Transverse colon (tissue), 4 donors: ENCODE measurements at places on chromosomes 4 and X. TPM values are rescaled to one million over a fixed set of nuclear protein-coding genes. Genes with fewer than 3 reads are reported as not detected.

GRCh38 chrX:72621625-72622485 lies 49.2 kb upstream of the HDAC8 start:
- no peaks in the 10 kb centered on the region for H3K27me3 ChIP-seq
- no peaks in the 10 kb centered on the region for H3K36me3 ChIP-seq
- no peak overlapping the region for H3K27ac ChIP-seq
- H3K4me1 ChIP-seq: no peaks in the 10 kb centered on the region

- no peak overlapping the region for H3K27ac ChIP-seq
- H3K4me1 ChIP-seq: no peaks in the 10 kb centered on the region
- H3K4me3 ChIP-seq: no peak overlapping the region
- no peaks in the 10 kb centered on the region for H3K27me3 ChIP-seq
- DNase-seq: no peak
These were observed 1138.8 kb downstream of the ARAP2 start for GRCh38 chr4:35105486-35105885.

JAKMIP1 gene
- 1.7 TPM for total RNA-seq

CCSER1 gene
- total RNA-seq: 36.2 TPM

- no peaks in the 10 kb centered on the region for H3K36me3 ChIP-seq
- no peak for DNase-seq
- no peak overlapping the region for H3K27ac ChIP-seq
- H3K4me1 ChIP-seq: no peaks in the 10 kb centered on the region
These were observed 1273.0 kb downstream of the RAPGEF2 start for GRCh38 chr4:160375772-160376452.

GRCh38 chr4:110988722-110989121 lies 365.8 kb upstream of the PITX2 start:
- no peaks in the 10 kb centered on the region for H3K4me1 ChIP-seq
- no peak for DNase-seq
- H3K4me3 ChIP-seq: no peak overlapping the region
- no peaks in the 10 kb centered on the region for H3K27me3 ChIP-seq

CYBB gene
- 21.7 TPM for total RNA-seq

GRCh38 chr4:30726090-30726675 lies 6.0 kb downstream of the PCDH7 start:
- H3K4me3 ChIP-seq: no peak overlapping the region
- no peaks in the 10 kb centered on the region for H3K36me3 ChIP-seq
- peaks cover 31% of the 10 kb centered on the region for H3K27me3 ChIP-seq
- no peak overlapping the region for H3K27ac ChIP-seq

GRCh38 chrX:133921764-133922389 lies 63.5 kb downstream of the GPC3 start:
- peak; percentile 67 for DNase-seq
- no peaks in the 10 kb centered on the region for H3K36me3 ChIP-seq
- H3K4me1 ChIP-seq: no peaks in the 10 kb centered on the region
- no peak overlapping the region for H3K4me3 ChIP-seq
- no peak overlapping the region for H3K27ac ChIP-seq

GRCh38 chrX:118761939-118762707 lies 34.7 kb downstream of the IL13RA1 start:
- no peaks in the 10 kb centered on the region for H3K27me3 ChIP-seq
- peak overlapping the region; percentile 27 for H3K27ac ChIP-seq
- no peaks in the 10 kb centered on the region for H3K36me3 ChIP-seq
- H3K4me1 ChIP-seq: no peaks in the 10 kb centered on the region
- DNase-seq: no peak
- no peak overlapping the region for H3K4me3 ChIP-seq

DNA sequence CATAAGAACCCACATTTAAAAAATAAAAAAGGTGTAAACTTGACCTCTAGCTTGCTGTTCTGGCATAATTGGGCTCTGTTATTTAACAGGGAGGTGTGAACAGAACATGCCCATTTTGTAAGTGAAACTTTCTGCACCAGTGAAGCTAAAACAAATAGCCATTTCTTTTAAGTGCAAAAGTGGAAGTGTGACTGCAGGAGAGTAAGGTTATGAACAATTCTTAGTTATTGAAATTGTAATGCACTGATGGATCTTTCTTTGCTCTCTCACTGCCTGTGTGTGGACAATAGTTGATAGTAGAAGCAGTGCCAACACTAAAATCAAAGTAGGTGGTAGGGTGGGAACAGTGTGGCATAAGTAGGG lies 12.6 kb downstream of the P2RY10 start:
- no peak for DNase-seq
- no peaks in the 10 kb centered on the region for H3K36me3 ChIP-seq
- H3K27ac ChIP-seq: no peak overlapping the region
- H3K4me1 ChIP-seq: no peaks in the 10 kb centered on the region
- H3K27me3 ChIP-seq: no peaks in the 10 kb centered on the region
- H3K4me3 ChIP-seq: no peak overlapping the region

GRCh38 chr4:144705601-144706590 lies 59.9 kb downstream of the HHIP start:
- no peaks in the 10 kb centered on the region for H3K36me3 ChIP-seq
- H3K4me1 ChIP-seq: no peaks in the 10 kb centered on the region
- DNase-seq: no peak
- H3K4me3 ChIP-seq: no peak overlapping the region
- H3K27me3 ChIP-seq: no peaks in the 10 kb centered on the region
- no peak overlapping the region for H3K27ac ChIP-seq

DNA sequence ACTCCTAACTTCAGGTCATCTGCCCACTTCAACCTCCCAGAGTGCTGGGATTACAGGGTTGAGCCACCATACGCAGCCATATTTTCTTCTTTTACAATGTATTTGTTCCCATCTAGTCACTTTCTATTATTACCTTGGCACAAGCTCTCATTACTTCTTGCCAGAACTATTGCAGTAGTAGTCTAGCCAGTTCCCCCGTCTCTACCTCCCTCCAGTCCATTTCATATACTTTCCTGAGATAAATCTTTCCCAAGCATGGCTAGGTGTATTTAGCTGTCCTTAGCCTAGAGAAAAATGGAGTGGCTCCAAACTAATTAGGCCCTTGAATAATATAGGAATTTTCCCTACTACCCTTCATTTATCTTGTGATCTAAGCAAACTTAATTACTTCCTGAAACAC lies 412.2 kb downstream of the RPA4 start:
- DNase-seq: no peak
- no peak overlapping the region for H3K4me3 ChIP-seq
- no peaks in the 10 kb centered on the region for H3K36me3 ChIP-seq
- H3K4me1 ChIP-seq: no peaks in the 10 kb centered on the region
- no peak overlapping the region for H3K27ac ChIP-seq
- H3K27me3 ChIP-seq: no peaks in the 10 kb centered on the region

GRCh38 chrX:50838820-50839600 lies 25.0 kb upstream of the SHROOM4 start:
- no peak overlapping the region for H3K27ac ChIP-seq
- no peaks in the 10 kb centered on the region for H3K27me3 ChIP-seq
- H3K4me3 ChIP-seq: no peak overlapping the region
- no peaks in the 10 kb centered on the region for H3K36me3 ChIP-seq

DNA sequence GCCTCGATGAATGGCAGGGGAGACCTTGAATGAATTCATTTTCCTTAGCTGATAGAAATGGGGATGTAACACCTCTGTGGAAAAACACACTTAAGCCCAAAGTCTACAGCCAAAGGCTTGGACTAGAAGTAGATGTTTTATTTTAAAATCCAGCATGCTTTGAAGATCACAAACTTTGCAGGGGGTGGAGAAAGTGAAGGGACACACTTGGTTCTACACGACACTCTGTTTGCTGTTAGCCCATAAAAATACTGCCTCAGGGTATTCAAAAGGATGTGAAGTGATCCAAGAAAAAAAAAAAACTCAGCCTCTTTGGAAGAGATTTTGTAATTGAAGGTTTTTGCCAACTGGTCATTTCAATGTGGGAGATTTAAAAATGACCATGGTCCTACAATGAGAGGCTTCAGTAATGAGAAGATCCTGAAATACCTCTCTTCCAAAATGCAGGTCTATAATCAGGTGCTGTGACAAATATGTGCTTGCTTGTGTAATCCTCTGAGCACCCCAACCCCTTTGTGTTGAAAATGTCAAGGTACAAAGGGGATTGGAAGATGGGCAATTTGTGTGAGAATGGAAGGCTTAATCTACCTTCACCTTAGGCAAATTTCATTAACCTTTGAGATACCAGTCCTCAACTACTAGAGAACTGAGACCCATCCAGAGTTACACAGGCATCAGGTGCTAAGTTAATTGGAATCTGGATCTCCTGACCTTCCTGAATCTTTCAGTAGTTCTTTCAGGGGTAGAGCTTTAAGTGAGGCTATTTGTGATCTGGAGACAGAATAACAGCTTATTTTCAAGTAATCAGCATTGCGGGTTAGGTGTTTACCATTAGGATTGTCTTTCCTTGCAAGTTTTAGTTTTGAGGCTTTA lies 82.5 kb downstream of the HS6ST2 start:
- H3K27me3 ChIP-seq: no peaks in the 10 kb centered on the region
- no peak overlapping the region for H3K27ac ChIP-seq

DNA sequence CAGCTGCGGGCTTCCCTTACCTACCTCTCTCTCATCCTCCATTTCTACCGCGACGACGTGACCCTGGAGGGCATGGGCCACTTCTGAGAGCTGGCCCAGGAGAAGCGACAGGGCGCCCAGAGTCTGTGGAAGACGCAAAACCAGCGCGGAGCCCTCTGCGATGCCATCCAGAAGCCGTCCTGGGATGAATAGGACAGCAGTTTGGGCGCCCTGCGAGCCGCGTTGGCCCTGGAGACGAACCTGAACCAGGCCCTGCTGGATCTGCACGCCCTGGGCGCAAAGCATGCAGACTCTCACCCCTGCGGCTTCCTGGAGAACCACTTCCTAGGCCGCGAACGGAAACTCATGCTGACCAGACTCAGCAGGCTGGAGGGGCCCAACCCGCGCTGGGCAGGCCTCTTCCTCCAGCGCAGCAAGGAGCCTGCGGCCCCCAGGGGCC lies 52.7 kb upstream of the TMPRSS11F start:
- H3K27ac ChIP-seq: no peak overlapping the region
- DNase-seq: no peak
- no peaks in the 10 kb centered on the region for H3K4me1 ChIP-seq
- no peak overlapping the region for H3K4me3 ChIP-seq
- no peaks in the 10 kb centered on the region for H3K27me3 ChIP-seq
- H3K36me3 ChIP-seq: no peaks in the 10 kb centered on the region
